ENCODE measurements at places on chromosomes 12 and 14.

DNA sequence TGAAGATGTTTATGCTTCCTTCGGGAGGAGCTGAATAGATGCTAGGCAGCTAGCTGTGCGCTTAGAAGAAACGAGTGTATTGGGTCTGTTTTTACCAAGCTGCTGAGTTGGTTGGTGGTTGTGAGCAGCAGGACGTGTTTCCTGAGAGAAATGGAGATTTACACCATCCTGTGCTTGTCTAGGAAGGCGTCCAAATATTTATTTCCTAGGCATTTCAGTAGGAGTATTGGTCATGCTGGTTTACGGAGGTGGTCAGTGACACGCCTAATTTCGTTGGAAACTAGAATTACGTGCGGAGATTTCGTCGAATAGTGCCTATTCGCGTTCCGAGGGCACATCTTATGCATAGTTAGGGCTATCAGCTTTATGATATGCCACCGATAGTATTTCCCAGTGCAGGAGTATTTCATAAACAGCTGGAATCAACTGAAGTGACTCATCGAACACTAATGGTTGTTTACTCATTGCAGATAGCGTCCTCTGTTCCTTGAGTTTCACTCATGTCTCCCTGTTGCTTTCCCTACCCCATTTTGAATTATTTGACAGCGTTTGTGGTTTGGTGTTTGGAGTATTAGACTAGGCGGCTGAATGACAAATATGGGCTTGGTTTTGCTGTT, 780 bp downstream of the TBC1D15 start:
- DNase-seq, result no peak

DNA sequence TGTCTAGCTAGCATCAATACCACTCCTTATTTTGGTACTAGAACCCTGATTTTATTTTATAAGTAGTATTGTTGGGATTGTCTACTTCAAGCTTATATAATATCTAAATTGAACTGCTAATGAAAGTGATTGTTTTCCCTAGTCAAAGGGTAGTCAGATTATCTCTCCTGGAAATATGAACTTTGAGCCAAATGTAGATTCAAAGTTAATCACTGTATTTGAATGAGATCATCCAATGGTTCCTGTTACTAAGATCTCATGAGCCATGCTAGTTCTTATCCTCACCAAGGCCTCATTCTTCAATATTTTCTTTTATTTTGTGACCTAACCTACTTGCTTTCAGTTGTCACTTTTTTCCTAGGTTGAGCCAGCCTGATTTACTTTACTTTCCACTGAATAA, 276.7 kb downstream of the RASSF9 start:
- no peak for DNase-seq

DNA sequence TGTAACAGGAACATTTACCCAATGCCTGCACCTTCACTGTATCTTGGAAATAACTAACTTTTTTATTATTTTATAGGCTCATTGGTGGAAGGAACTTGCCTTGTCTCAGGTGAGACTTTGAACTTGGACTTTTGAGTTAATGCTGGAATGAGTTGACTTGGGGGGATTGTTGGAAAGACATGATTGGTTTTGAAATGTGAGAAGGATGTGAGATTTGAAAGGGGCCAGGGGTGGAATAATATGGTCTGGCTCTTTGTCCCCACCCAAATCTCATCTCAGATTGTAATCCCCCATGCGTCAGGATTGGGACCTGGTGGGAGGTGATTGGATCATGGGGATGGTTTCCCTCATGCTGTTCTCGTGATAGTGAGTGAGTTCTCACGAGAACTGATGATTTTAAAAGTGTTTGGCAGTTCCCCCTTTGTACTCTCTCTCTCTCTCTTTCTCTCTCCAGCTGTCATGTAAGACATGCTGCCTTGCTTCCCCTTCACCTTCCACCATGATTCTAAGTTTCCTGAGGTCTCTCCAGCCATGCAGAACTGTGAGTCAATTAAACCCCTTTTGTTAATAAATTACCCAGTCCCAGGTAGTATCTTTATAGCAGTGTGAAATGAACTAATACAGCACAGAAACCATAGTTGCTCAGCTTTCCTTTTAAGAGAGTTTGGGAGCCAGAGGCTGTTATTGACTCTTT, 244.1 kb downstream of the BTG1 start:
- no peak for DNase-seq

DNA sequence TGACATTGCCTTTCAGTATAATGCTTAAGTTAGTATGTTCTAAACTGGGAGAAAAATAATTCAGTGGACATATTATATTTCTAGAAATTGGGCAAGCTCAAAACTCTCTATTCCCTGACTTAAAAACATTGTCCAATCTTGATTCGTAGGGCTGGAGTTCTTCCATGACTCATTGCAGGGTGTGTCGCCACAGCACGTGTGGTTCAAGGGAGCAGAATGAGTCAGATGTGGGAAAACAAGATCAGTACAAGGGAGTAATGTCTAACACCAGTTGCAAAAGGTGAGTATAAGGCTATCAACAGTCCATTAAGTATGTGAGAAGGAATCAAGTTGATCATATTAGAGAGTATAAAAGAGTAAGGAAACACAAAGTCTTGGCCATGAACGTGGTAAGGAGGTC, 887.0 kb downstream of the TMTC2 start:
- no peak for DNase-seq

Measured in right renal pelvis (tissue), 4 donors.